ENCODE measurements at places on chromosomes 11 and 22.

- no peaks in the 10 kb centered on the region for H3K4me1 ChIP-seq
- no peak overlapping the region for H3K27ac ChIP-seq
- DNase-seq: no peak
- no peaks in the 10 kb centered on the region for H3K27me3 ChIP-seq
- no peaks in the 10 kb centered on the region for H3K36me3 ChIP-seq
Measured at GRCh38 chr11:30879322-30880005, 293.3 kb upstream of the MPPED2 start.

- no peak overlapping the region for H3K4me3 ChIP-seq
- peaks cover 5% of the 10 kb centered on the region for H3K4me1 ChIP-seq
- H3K36me3 ChIP-seq: no peaks in the 10 kb centered on the region
- peaks cover 12% of the 10 kb centered on the region for H3K27me3 ChIP-seq
- DNase-seq: no peak
Measured at GRCh38 chr11:117459979-117460300, 132.3 kb downstream of the CEP164 start.

DNA sequence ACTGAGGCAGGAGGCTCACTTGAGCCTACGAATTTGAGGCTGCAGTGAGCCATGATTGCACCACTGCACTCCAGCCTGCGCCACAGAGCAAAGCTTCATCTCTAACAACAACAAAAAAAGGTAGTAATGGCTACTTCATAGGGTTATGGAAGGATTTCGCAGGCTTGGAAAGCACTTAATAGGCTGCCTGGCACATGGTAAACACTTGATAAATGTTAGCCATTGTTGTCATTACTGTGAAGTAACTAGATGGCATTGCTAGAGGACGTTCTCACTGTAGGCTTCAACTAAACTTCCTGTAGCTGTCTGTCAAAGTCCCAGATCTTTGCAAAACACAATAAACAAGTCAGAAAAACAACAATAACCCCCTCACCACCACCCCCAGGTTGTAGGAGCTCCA, 357.2 kb upstream of the NARS2 start:
- DNase-seq: no peak
- peaks cover 10% of the 10 kb centered on the region for H3K27me3 ChIP-seq
- no peaks in the 10 kb centered on the region for H3K4me1 ChIP-seq
- H3K4me3 ChIP-seq: no peak overlapping the region
- no peaks in the 10 kb centered on the region for H3K36me3 ChIP-seq

GRCh38 chr11:20193307-20193706, 33.0 kb upstream of the DBX1 start:
- H3K4me3 ChIP-seq: no peak overlapping the region
- DNase-seq: no peak
- peaks cover 18% of the 10 kb centered on the region for H3K27me3 ChIP-seq
- no peaks in the 10 kb centered on the region for H3K4me1 ChIP-seq
- H3K27ac ChIP-seq: no peak overlapping the region

DNA sequence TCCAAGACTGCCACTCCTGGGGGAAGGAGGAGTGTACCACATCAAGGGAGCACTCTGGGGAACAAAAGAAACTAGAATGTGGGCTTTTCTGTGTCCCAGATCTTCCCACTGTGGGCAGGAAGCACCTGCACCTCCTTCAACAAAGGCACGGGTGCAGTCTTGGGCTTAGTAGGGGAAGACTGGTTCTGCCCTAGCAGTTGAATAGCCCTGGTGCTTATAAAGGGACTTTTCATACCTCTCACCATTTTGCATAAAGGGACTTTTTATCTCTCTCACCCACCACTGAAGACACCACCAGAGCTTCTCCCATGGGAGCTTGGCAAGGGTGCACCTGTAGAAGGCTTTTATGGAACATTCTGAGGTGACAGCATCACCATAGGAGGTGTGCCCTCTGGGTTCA, 65.8 kb upstream of the MS4A8 start:
- peak overlapping the region; percentile 69 for H3K27ac ChIP-seq
- peaks cover 39% of the 10 kb centered on the region for H3K4me1 ChIP-seq
- H3K4me3 ChIP-seq: no peak overlapping the region
- no peaks in the 10 kb centered on the region for H3K36me3 ChIP-seq
- DNase-seq: peak; percentile 71
- H3K27me3 ChIP-seq: no peaks in the 10 kb centered on the region

GRCh38 chr22:30206944-30207343, 39.6 kb downstream of the LIF start:
- H3K4me3 ChIP-seq: no peak overlapping the region
- no peaks in the 10 kb centered on the region for H3K4me1 ChIP-seq
- DNase-seq: no peak
- peaks cover 5% of the 10 kb centered on the region for H3K27me3 ChIP-seq
- no peaks in the 10 kb centered on the region for H3K36me3 ChIP-seq

DNA sequence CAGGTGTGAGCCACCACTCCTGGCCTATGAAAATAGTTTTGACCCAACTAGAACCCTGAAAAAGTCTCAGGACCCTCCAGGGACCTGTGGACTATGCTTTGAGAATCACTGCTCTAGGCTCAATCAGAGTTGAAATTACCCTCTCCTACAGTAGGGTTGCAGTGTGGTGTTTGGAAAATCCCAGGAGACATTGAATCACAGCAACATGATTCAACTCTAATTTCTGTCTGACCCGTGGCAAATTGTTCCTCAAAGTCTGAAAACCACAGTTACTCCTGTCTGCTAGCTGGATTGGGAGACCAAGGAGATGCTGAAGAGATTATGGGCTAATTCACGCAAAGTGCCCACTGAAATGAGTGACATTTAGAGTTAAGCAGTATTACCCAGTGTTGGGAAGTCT, 5.4 kb upstream of the MTMR3 start:
- DNase-seq: no peak
- peaks cover 10% of the 10 kb centered on the region for H3K4me1 ChIP-seq
- no peaks in the 10 kb centered on the region for H3K36me3 ChIP-seq
- H3K27me3 ChIP-seq: peaks cover 5% of the 10 kb centered on the region

GRCh38 chr11:74966651-74967050, 17.6 kb downstream of the SPCS2 start:
- peaks cover 33% of the 10 kb centered on the region for H3K36me3 ChIP-seq
- no peak overlapping the region for H3K4me3 ChIP-seq
- H3K27me3 ChIP-seq: no peaks in the 10 kb centered on the region
- peaks cover 23% of the 10 kb centered on the region for H3K4me1 ChIP-seq
- no peak overlapping the region for H3K27ac ChIP-seq

DNA sequence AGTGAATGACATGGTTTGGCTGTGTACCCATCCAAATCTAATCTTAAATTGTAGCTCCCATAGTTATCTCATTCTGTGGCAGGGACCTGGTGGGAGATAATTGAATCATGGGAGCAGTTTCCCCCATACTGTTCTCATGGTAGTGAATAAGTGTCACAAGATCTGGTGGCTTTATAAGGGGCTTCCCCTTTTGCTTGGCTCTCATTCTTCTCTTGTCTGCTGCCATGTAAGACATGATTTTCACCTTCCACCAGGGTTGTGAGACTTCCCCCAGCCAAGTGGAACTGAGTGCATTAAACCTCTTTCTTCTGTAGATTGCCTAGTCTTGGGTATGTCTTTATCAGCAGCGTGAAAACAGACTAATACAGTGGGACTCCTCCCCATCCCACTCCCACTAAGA, 11.1 kb downstream of the OR5A2 start:
- peaks cover 13% of the 10 kb centered on the region for H3K36me3 ChIP-seq
- no peaks in the 10 kb centered on the region for H3K27me3 ChIP-seq
- no peak overlapping the region for H3K27ac ChIP-seq
- no peak overlapping the region for H3K4me3 ChIP-seq
- no peak for DNase-seq
- peaks cover 27% of the 10 kb centered on the region for H3K4me1 ChIP-seq

Data from stimulated activated naive B cell treated with anti-CD40 and anti-IgM and Interleukin-4, amounts not matched to agents 10 μg/mL and 1 μg/mL and 100 μg/mL, for 72 hours (primary cell).